ENCODE measurements at places on chromosomes 5 and 9. TPM values are rescaled to one million over a fixed set of nuclear protein-coding genes. Genes with fewer than 3 reads are reported as not detected.
A peak's percentile ranks its signal among the peaks of the same experiment; 100 is the strongest.

BARHL1 gene
- not detected for total RNA-seq

- no peak overlapping the region for H3K27ac ChIP-seq
- no peaks in the 10 kb centered on the region for H3K27me3 ChIP-seq
- peaks cover 14% of the 10 kb centered on the region for H3K4me1 ChIP-seq
- H3K4me3 ChIP-seq: no peak overlapping the region
- DNase-seq: no peak
These were observed 83.1 kb downstream of the EDIL3 start for GRCh38 chr5:84301535-84301934.

DNA sequence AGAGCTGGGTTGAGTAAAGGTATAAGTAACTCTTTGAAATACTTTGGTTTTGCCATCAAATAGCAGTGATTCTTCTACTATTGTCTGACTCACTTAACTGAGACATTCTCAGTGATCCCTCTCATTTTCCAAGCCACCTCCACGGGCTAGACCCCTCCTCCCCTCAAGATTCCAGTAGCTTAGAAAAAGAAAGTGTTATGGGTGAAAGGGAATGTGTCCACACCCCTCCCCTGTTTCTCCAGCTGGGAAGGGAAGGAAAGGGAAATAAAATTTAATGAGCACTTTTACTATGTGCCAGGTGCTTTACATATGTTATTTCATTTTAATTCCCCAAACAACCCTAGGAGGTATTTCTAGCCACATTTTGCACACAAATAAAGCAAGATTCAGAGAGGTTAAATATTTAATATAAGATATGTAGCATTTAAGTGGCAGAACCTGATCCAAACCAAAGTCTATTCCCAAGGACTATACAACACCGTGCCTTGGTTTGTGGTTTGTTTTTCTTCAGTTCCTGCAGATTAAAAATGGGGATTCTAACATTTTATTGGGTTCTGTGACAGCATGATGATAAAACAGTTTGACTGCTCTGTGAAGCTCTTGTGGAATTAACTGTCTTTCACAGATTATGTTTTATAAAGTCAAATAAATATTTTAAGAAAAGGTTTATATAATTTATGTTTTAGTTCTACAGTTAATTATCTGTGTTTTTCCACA lies 135.9 kb downstream of the ZSWIM6 start:
- H3K27ac ChIP-seq: no peak overlapping the region
- H3K4me1 ChIP-seq: peaks cover 59% of the 10 kb centered on the region
- no peaks in the 10 kb centered on the region for H3K36me3 ChIP-seq
- DNase-seq: no peak

SMIM33 gene
- not detected for total RNA-seq

DNA sequence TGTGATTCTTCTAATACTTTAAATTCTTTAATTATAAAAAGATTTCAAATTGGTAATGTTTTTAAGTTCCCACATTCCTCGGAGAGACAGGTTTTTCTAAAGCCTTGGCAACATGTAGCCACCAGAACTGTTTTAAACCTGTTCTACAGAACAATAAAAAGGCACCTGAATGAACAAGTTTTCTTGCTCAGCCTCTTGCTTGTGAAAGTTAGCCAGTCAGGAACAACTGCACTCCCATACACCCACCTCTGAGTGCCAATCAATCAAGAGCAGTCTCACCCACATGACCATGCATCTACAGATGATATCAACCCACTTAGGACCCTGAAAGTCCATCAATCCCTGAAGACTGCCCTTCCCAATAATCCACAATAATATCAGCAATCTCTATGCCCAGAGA lies 62.3 kb downstream of the AP3B1 start:
- no peak overlapping the region for H3K27ac ChIP-seq
- peaks cover 28% of the 10 kb centered on the region for H3K4me1 ChIP-seq
- H3K27me3 ChIP-seq: no peaks in the 10 kb centered on the region
- no peak overlapping the region for H3K4me3 ChIP-seq

DNA sequence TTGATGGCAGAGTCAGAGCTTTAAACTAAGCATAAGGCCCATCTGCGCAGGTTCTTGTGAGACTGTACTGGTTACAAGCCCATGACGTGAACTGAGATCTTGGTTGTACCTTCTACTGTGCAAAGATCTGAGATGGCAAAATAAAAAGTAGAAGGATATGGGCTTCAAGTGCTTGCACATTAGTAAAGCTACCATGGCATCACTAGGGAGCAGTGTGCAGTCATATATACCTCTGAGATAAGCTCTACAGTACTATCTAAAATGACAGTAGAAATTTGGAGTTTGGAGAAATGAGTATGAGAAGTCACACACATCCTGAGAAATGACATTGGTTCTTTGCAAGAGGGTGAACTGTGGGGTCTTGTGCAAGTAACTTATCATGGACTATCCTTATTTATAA lies 408.2 kb upstream of the PRR16 start:
- DNase-seq: no peak
- H3K27ac ChIP-seq: no peak overlapping the region
- H3K4me1 ChIP-seq: no peaks in the 10 kb centered on the region
- H3K36me3 ChIP-seq: no peaks in the 10 kb centered on the region

DNA sequence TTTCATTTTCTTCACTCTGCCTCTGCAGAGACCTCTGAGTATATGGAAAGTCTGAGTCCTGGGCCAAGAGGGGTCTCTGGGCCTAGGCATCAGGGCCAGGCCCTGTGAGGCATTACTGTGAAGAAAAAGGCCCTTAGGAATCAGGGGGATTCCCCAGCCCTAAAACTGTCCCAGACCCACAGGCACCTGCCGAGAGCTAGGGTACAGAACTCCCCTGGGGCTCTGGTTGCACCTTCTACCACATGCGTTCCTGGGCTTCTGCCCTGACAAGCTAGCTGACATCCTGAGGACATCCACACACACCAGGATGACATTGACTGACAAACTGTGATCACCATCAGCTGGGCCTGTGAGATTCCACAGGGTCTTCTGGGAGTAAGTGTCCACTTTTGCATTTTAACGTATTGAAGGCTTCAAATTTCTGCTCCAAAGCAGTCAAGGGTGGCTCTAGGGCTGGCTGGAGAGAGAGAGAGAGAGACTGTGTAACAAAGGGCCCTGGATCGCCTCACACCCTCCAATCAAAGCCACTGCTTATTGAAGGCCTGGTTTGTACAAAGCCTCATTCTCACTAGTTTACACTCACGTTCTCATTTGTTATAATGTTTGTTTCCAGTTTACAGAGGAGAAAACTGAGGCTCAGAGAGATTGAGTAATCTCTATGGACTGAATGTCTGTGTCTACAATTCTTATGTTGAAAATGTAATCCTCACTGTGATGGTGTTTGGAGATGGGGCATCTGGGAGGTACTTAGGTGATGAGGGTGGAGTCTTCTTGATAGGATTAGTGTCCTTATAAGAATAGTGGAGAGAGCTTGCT lies 45.1 kb downstream of the TGFBI start:
- H3K36me3 ChIP-seq: no peaks in the 10 kb centered on the region
- H3K27ac ChIP-seq: no peak overlapping the region
- no peak overlapping the region for H3K4me3 ChIP-seq
- H3K27me3 ChIP-seq: no peaks in the 10 kb centered on the region
- no peak for DNase-seq
- peaks cover 8% of the 10 kb centered on the region for H3K4me1 ChIP-seq

GRCh38 chr9:111839387-111839786 lies 44.6 kb upstream of the SHOC1 start:
- DNase-seq: no peak
- H3K4me1 ChIP-seq: peaks cover 4% of the 10 kb centered on the region
- H3K27me3 ChIP-seq: no peaks in the 10 kb centered on the region

DNA sequence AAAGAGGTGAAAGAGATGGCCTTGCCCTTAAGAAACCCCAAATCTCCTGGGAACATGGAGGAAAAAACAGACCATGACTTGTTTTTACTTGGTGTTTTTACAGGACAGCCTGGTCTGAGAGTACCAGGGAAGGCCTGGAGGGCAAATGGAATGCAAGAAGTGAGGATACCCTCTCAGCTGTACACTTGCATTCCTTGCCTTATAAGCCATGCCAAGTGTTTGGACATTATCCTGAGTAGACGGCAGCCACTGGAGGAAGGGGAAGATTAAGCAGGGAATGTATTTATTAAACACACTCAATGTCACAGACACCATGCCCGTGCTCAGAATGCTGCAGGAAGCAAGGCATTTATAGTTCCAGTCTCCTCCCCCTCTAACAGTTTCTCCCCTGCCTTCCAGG lies 581.4 kb downstream of the CDK5RAP2 start:
- no peaks in the 10 kb centered on the region for H3K36me3 ChIP-seq
- no peaks in the 10 kb centered on the region for H3K4me1 ChIP-seq
- H3K27me3 ChIP-seq: no peaks in the 10 kb centered on the region
- no peak for DNase-seq
- no peak overlapping the region for H3K27ac ChIP-seq

DNA sequence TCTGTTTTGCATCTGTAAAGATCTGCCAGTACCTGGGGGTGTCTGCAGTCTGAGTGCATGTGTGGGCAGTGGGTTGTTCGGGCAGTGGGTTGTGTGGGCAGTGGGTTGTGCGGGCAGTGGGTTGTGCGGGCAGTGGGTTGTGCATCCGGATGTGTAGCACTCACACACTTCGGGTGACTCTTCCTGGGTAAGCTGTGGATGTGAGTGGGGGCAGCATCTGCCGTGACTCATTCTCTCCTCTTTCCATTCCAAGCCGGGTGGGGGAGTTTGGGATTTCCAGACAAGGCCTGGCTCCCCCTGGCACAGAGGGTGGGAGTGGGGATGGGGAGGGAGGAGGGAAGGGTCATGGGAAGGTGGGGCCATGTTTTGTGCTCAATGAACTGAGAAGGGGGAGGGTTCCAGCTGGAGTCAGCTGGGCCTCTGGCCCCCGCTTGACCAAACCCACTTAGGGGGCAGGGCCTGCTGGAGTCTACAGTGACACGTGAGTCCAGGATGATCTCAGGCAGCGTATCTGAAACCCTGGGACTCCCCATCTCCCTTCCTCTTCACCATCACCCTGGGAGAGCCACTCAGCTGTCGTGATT lies 8.3 kb downstream of the CRB2 start:
- DNase-seq: peak; percentile 74
- H3K36me3 ChIP-seq: no peaks in the 10 kb centered on the region
- H3K27me3 ChIP-seq: peaks cover 12% of the 10 kb centered on the region
- no peak overlapping the region for H3K27ac ChIP-seq
- peaks cover 9% of the 10 kb centered on the region for H3K4me1 ChIP-seq

DNA sequence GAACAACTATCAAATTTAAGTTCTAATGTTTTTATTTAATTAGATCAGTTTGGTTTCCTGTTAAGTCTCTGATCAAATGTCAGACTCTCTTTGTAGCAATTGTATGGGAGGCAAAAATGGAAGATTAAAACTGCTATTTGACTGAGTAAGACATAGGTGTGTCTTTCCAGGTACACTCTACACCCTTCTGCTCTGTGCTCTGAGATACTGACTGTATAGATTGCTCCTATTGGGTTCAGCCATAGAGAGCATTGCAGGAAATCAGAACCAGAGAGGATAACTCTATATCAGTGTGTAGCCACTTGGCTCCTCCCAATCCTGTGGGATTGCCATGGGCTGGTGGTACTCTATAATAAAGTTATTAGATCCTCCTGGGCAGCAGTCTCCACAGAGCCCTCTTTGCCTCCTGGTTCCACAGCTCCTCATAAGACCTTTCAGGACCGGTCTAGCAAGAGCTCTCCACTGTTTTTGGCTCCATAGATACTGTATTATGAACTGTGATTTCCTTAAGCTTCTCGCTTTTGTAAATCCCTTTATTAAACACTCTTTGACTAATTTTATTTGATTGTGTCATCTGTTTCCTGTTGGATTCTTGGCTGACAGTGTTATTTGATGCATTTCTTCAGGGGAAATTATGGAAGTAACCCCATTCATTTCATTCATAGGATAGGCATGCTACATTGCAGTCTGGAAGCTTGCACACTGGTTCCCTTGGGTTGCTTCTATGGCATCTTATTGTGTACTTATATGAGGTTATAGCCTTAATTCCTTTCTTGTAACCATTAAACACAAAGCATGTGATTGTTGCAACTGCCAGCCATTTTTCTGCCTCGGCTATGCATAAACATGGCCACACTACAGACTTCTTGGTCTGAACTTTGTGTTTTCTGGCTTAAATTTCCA lies 115.6 kb downstream of the VCAN start:
- H3K36me3 ChIP-seq: no peaks in the 10 kb centered on the region
- no peak for DNase-seq
- H3K27me3 ChIP-seq: no peaks in the 10 kb centered on the region
- H3K4me1 ChIP-seq: no peaks in the 10 kb centered on the region
- no peak overlapping the region for H3K4me3 ChIP-seq
- H3K27ac ChIP-seq: no peak overlapping the region

GRCh38 chr5:146047396-146047795 lies 58.0 kb downstream of the PLAC8L1 start:
- H3K36me3 ChIP-seq: peaks cover 32% of the 10 kb centered on the region
- no peak overlapping the region for H3K27ac ChIP-seq
- no peak overlapping the region for H3K4me3 ChIP-seq
- DNase-seq: no peak
- H3K27me3 ChIP-seq: no peaks in the 10 kb centered on the region
- no peaks in the 10 kb centered on the region for H3K4me1 ChIP-seq

GRCh38 chr9:137269231-137269772 lies 8.2 kb upstream of the TOR4A start:
- H3K36me3 ChIP-seq: peaks cover 85% of the 10 kb centered on the region
- peaks cover 77% of the 10 kb centered on the region for H3K4me1 ChIP-seq
- peak; percentile 54 for DNase-seq
- H3K27ac ChIP-seq: peak overlapping the region; percentile 95
- peak overlapping the region; percentile 30 for H3K4me3 ChIP-seq

CAMK4 gene
- total RNA-seq: 17.6 TPM

GRCh38 chr9:90974643-90975245 lies 173.1 kb downstream of the SYK start:
- H3K36me3 ChIP-seq: no peaks in the 10 kb centered on the region
- DNase-seq: no peak
- H3K4me1 ChIP-seq: no peaks in the 10 kb centered on the region
- H3K4me3 ChIP-seq: no peak overlapping the region

FCN1 gene
- total RNA-seq: not detected

GRCh38 chr5:98105681-98106080 lies 667.8 kb upstream of the RGMB start:
- H3K36me3 ChIP-seq: no peaks in the 10 kb centered on the region
- H3K4me3 ChIP-seq: no peak overlapping the region

- H3K4me3 ChIP-seq: no peak overlapping the region
- H3K4me1 ChIP-seq: no peaks in the 10 kb centered on the region
- DNase-seq: no peak
- no peak overlapping the region for H3K27ac ChIP-seq
- H3K27me3 ChIP-seq: no peaks in the 10 kb centered on the region
These were observed 43.1 kb downstream of the PRR16 start for GRCh38 chr5:120507197-120507596.

DNA sequence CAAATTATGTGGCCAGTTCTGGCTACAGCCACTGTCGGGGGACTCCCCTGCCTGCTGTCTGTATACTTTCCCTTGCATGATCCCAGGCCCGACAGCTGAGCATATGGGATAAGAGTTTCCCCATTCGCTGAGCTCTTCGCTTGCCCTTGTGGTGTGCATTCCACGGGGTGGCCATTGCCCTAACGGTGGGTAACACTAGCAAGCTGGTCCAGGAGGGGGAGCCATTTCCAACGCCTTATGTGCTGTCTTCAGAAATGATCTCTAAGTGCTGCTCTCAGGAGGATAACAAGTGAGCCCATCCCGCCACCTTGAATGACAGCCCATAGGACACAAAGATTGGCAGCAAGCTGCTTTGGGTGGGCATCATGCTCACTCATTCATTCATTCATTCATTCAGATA lies 190.9 kb downstream of the FSTL4 start:
- H3K27me3 ChIP-seq: no peaks in the 10 kb centered on the region
- H3K36me3 ChIP-seq: no peaks in the 10 kb centered on the region
- H3K27ac ChIP-seq: no peak overlapping the region
- no peak overlapping the region for H3K4me3 ChIP-seq
- H3K4me1 ChIP-seq: peaks cover 3% of the 10 kb centered on the region

All from stomach (tissue), 19 donors.